Hematopoietic multipotent progenitor cell treated with erythropoietin and hydrocortisone succinate and interleukin-3 and kit ligand, for 17 days (in vitro differentiated cells): ENCODE measurements at places on chromosomes 5 and 9.

DNA sequence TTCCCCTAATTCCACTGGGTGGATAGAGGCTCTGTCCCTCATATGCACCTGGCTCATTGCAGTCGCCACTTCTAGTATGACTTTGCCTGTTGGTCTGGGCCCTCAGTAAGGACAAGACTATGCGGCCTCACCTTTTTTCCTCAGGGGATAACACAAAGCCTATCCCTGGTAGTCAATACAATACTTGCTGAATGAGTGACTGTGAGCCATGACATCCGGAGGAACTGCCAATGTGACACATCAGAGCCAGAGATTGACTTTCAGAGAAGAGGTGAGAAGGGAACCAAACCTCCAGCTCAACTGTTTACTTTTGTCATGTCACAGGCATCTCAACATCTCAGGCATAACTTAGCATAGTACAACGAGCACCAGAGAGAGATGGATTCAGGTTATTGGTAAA, 371.3 kb downstream of the DMRT2 start:
- DNase-seq = no peak

DNA sequence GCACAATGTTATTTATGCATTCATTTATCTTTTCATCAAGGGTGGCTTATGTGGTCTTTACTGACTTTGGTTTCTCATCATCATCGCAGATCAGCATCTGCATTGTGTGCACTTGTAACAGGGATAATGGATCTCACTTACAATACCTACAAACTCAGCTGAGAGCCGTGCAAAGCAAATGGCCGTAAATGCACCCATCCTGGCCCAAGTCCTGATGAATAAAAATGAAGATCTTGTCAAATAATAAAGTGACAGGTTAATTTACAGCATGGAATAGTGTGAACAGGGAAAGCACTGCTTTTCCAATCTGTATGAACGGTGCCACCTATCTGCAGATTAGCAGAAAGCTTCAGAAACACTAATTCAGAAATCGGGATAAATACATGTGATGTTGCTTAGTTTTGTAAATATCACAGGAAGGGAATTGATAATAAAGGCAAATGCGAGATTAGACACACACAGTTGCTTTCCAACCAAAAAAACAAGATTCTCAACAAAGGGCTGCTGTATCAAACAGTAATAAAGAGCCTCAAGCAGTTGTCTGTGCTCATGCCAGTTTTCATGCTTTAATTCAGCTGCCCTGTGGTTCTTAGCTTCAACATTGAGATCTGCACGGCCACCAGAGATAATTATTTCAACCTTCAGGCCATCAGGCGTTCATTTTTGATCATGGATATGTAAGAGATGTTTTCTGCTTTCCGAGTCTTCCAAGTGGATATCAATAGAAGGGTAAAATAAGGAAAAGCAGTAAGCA, 153.4 kb upstream of the POU5F2 start:
- no peak for DNase-seq

DNA sequence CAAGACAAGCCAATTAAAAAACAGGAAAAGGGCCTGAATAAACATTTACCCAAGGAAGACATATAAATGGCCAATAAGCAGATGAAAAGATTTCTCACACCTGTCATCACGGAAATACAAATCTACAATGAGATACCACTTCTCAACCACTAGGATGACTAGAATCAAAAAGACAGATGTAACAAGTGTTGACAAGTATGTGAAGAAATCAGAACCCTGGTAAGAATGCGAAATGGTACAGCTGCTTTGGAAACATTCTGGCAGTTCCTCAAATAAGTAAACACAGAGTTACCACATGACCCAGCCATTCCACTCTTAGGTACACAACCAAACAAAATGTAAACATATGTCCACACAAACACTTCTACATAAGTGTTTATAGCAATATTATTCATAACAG, 32.5 kb downstream of the LEAP2 start:
- DNase-seq = peak; percentile 36

- no peak for DNase-seq
These were observed 3.4 kb downstream of the PLEKHG4B start for GRCh38 chr5:95241-95980.

DNA sequence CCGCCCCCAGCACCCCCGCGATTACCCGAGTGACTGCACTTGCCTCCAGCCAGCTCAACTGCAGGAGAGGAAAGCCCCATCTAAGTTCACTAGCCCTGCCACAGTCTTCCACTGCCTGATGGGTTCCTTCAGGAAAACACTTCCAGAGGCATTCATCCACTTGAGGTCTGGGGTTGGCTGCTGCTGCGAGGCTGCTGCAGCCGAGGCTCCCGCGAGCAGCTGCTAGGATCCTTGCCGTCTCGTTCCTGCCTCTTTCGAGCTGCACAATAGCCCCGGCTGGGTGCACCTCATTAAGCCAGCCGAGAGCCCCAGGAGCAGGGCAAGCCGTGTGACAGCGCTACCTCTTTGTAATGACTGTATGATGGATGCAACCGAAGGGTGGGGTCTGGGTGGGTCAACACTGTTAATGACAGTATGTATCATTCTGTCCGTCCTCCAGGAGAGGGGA, 24.2 kb upstream of the ELAVL2 start:
- DNase-seq = no peak
